HFFc6 (cell line): ENCODE measurements at places on chromosomes 6 and 20. TPM values are rescaled to one million over a fixed set of nuclear protein-coding genes. Genes with fewer than 3 reads are reported as not detected.

DNA sequence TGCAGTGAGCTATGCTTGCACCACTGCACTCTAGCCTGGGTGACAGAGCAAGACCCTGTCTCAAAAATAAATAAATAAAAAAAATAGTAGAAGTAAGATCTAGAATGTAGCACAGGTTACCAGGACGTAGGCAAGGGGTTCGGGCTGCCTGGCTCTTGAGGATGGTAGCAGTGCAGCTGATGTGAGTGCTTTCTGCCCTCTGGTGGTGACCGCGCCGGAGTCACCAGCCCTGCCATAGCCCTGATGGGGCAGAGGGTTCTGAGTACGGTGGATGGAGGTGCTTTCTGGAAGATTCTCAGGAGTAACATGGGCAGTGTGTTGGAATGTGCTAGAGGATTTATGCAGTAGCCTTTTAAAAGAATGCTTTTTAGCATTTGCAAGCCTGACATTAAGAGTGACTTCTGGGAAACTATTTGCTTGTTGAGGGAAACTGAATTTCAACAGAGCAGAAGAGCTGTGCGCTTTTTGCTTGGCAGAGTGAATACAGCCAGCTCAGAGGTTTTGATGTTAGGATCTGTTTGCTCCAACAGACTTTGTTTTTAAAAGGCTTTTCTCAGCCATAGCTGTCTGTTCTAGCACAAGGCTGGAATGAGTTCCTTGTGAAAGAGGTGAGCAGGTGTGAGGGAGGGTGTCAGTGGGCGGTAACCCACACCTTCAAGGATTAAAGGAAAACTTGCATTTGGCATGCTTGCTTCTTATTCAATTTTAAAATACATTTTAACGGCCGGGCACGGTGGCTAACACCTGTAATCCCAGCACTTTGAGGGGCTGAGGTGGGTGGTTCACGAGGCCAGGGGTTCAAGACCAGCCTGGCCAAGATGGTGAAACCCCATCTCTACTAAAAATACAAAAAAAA is 65.9 kb downstream of the PTPN1 start:
- DNase-seq, result peak; percentile 50

The TMEM170B gene
- 0.13 to 0.21 TPM (median 0.14 TPM) in 3 replicates for total RNA-seq

The TBX18 gene
- total RNA-seq, result 18.3 and 19.7 TPM in 2 replicates

GRCh38 chr6:138157986-138158638 is 3.6 kb upstream of the ARFGEF3 start:
- DNase-seq, result no peak
